Glutamatergic neuron (in vitro differentiated cells): ENCODE measurements at places on chromosomes 1 and 21. TPM values are rescaled to one million over a fixed set of nuclear protein-coding genes. Genes with fewer than 3 reads are reported as not detected.

DNA sequence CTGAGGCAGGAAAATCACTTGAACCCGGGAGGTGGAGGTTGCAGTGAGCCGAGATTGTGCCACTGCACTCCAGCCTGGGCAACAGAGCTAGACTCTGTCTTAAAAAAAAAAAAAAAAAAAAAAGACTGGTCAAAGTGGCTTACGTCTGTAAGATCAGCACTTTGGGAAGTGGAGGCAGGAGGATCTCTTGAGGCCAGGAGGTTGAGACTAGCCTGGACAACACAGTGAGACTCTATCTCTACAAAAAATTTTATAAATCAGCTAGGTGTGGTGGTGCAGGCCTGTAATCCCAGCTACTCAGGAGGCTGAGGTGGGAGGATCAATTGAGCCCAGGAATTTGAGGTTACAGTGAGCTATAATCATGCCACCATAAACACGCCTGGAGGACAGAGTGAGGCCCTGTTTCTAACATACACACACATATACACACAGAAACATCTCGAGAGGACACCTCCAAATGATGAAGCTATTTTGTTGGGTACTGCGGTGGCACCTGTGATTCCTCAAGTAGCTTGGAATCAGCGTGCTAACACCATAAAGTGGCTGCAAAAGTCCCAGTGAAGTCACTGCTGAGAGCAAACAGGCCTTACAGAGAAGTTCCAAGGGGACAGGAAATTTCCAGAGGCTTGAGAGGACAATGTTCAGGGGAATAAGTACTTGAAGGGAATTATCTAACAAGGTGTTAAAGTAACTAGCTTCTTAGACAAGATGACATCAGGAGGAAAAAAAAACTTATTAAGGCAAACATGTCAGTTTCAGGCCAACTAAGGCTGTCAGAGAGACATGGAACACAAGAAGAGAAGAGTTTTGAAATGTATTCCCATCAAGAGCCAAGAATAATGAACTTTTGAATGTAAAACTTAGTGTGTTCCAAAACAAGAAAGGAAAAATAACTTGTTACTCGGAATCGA lies 1.3 kb downstream of the NADK start:
- no peak for DNase-seq

- DNase-seq = no peak
These were observed 2.2 kb downstream of the SHISA4 start for GRCh38 chr1:201890806-201891450.

DNA sequence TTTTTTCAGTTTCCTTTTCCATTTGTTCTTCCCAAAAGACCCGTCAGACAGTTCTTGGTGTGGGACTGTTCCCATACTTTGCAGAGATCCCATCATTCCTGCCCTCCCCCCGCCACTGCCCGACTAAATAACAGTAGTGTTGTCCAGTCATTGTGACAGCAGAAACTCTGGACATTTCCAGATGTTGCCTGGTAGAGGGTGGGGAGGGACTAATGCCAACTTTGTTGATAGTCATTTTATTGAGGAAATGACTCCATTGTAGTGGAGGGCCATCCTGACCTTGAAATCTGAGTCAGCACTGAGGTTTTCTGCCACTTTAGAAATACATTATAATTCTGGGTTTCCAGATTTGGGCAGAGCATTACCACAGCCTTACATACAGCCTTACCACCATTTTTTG lies 85.4 kb downstream of the CEP350 start:
- DNase-seq = no peak

GRCh38 chr21:45258466-45258865 lies 29.2 kb downstream of the POFUT2 start:
- no peak for DNase-seq

GRCh38 chr21:36344931-36345330 lies 24.9 kb downstream of the MORC3 start:
- no peak for DNase-seq

DNA sequence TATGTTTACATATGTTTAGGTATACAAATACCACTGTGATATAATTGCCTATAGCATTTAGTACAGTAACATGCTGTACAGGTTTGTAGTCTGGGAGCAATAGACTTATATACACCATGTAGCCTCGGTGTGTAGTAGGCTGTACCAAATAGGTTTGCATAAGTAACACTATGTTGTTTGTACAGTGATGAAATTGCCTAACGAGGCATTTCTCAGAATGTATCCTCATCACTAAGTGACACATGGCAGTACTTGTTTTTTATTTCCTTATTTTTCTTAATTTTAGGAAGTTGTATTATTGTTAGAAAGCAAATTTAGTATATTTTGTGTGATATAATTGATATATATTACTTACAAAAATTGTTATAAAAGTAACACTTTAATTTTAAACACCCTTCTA lies 840.9 kb downstream of the LTN1 start:
- no peak for DNase-seq

DNA sequence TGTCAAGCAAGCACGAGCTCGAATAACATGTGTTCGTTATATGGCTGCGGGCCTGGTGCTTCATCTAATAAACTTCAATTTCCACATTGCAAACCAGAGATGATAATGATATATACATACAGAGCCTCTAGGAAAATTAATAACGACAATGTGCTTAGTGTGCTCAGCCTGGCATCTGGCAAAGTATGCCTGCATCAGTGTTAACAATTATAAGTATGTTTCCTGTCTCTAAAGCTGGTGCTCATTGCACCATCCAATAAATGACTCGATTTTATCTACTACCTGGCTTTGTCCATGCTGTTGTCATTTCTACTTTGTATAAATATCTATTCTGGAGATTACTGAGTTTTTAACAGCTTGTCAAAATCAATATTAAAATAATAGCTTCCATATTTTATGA lies 1402.6 kb downstream of the MRPL39 start:
- no peak for DNase-seq

DNA sequence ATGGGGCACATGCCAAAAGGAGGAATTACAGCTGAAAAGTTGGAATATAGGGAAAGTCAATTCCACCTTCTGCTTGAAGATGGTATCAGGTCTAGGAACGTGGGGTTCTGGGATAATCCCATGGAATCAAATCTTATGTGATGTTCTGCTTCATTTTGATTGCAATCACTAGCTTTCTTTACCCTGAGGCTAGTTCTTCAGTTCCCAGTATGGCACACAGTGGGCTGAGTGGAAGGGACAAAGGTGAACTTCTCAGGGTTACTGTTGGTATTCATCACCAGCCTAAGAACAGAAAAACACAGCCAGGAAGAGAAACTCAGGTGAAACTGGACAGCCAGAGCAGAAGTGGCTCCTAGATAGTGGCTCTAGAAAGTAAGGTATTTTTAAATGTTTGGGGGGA lies 117.8 kb downstream of the TNFSF18 start:
- no peak for DNase-seq

DNA sequence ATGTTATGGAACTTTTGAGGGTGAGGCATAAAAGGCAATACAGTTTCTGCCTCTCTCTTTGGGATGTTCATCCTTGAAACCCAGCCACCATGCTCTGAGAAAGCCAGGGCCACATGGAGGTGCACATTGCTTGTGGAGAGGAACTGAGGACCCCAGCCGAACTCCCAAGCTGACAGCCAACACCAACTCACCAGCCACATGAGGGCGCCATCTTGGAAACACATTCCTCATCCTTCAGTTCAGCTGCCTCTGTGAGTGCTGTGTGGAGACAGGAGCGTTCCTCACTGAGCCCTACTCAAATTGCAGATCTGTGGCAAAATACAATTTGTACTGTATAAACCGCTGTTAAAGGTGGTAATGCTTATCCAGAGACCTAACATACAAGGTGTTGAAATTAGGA lies 137.5 kb downstream of the GABPA start:
- DNase-seq = no peak

Gene CHD1L
- total RNA-seq = 35.2 TPM

Gene IGSF9
- total RNA-seq = 23.4 TPM

Gene FAM3B
- not detected for total RNA-seq

Gene LIN28A
- total RNA-seq = 97.3 TPM

Gene FCGR2B
- not detected for total RNA-seq
